ENCODE measurements at places on chromosomes 2 and 18. TPM values are rescaled to one million over a fixed set of nuclear protein-coding genes. Genes with fewer than 3 reads are reported as not detected.

LGALSL gene
- total RNA-seq, result 4.5 TPM

DNA sequence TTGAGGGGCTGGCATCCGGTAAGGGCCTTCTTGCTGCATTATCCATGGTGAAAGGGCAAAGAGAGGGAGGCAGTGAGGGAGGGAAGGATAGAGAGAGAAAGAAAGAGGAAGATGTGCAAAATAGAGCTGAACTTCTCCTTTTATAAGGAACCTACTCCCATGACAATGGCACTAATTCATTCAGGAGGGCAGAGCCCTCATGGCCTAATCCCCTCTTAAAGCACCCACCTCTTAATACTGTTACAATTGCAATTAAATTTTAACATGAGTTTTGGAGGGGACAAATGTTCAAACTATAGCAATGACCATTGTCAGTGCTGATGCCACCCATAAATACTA, 60.2 kb downstream of the CXCR4 start:
- DNase-seq, result no peak

DNA sequence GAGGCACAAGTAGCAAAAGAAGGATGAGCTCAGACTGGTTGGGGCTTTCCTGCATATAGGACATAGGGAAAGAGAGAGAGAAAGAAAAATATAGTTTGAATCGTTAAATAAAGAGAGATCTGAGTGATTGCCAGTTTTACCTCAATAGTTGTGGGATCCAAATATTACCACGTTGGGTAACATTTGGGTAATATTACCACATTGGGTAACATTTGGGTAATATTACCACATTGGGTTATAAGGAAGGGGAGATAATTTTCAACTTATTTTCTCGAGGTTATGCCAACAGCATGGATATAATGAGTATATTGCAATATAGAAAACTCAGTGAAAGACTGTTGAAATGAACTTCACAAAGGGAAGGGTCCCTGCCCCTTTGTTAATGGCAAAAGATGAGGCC, 20.7 kb downstream of the SP140 start:
- no peak for DNase-seq

BOLA3 gene
- total RNA-seq, result 206 TPM

- DNase-seq, result peak; percentile 17
Measured at GRCh38 chr2:6181525-6181924, 489.3 kb downstream of the SOX11 start.

CTLA4 gene
- not detected for total RNA-seq

GRCh38 chr2:183069174-183069573, 9.4 kb upstream of the DUSP19 start:
- DNase-seq, result no peak

DNA sequence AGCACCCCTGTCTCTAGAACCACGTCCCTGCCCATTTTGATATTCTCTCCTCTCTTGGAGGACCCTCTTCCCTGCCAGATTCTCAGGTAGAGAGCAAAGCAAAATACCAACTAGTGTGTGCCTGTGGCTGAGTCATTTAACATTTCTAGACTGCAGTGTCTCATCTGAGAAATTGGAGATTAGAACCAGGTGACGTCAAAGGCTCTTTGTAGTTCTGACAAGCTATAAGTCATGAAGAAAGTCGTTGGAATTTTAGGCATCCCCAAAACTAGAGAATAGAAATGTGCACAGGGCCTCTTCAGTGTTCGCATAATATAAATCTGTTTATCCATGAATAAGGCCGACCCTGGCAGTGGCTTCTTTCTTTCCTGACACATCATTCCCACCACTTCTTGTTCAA, 74.4 kb upstream of the TANC1 start:
- no peak for DNase-seq

DNA sequence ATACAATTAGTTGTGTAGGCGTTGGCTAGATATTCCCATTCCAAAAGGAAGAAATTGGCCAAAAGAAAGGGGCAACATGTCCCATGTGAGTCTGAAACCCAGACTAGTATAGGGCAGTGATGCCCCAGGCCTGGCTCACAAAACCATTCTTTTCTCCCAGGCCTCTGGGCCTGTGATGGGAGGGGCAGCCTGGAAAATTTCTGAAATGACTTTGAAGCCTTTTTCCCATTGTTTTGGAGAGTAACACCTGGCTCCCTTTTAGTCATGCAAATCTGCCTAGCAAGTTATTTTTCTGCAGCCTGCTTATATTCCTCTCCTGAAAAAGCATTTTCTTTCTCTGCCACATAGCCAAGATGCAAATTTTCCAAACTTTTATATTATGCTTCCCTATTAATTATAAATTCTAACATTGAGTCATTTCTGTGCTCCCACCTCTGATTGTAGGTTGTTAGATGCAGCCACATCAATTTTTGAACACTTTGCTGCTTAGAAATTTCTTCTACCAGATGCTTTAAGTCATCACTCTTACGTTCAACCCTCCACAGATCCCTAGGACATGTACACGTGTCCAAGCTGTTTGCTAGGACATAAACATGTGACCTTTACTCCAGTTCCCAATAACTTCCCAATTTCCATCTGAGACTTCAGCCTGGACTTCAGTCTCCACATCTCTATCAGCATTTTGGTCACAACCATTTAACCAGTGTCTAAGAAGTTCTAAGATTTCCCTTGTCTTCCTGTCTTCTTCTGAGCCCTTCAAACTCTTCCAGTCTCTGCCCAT, 76.1 kb upstream of the MC4R start:
- DNase-seq, result no peak

DNA sequence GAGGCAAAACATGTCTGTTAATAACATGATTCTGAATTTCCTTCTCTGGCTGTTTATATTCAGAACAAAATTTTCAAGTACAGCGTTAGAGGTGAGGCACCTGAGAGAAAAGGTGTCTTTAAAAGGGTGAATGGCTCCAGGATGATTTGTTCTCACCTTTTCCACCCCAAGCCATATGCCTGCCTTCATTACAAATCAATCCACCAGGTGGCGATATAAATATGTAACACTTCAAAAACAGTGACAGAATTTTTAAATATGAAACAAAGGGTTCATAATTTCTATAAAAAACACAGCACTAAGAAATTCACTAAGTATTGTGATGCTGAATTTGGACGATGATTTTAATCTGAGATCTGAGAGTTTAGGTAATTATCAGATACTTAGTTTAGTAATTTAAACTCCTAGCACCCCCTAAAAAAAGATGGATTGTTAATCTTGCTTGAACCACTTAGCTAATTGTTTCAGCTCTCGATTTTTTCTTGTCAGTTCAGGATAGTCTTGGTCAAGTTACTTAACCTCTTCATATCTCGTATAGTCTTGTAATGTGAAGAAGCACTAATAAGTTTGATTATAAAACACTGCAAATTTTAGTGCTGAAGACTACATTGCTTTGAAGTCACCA, 528.8 kb downstream of the CPS1 start:
- DNase-seq, result no peak

GRCh38 chr2:38466876-38467767, 90.0 kb upstream of the ATL2 start:
- DNase-seq, result no peak

- DNase-seq, result peak; percentile 86
Measured at GRCh38 chr2:20182241-20182931, 42.5 kb downstream of the SDC1 start.

DNA sequence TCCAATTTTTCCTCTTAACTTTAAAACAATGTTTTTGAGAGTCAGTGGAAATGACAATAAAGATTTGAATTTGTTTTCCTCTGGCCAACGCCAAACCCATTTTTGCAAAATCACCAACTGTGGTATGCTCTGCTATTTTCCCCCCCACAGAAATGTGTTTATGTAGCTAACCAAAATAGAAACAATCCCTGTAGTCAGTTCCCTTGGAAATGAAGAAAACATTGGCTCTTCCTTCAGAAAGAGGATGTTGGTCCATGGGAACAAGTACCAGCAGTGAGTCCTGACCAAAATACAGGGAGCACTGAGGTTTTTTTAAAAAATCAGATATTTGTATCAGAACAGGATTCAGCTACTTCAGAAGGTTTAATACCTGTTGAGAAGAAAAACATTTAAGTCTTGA, 65.3 kb downstream of the SLC40A1 start:
- no peak for DNase-seq

GRCh38 chr2:240125742-240126141, 10.4 kb downstream of the COPS9 start:
- DNase-seq, result no peak

TXNDC9 gene
- 129 TPM for total RNA-seq

Data from MG63 (cell line).